ENCODE measurements at places on chromosomes 7 and 10.

DNA sequence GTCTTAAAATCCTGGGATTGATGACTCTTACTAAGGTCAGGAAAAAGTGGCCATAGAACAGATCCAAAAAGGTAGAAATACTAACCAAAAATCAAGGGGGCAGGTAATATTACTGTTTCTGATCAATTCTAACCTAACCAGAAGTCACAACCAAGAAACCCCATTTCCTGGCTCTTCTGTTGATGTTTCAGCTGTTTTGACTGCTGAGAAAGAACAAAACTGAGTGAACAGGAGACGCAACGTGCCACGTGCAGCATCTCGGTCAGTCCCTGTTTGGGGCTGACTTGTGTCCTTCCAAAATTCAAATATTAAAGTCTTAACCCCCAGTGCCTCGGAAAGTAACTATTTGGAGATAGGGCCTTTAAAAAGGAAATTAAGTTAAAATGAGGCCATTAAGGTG is 56.8 kb downstream of the JAZF1 start:
- DNase-seq, result no peak

GRCh38 chr10:66651308-66652082 is 274.3 kb upstream of the LRRTM3 start:
- no peak for DNase-seq

GRCh38 chr7:129225206-129225930 is 538 bp downstream of the AHCYL2 start:
- DNase-seq, result no peak

GRCh38 chr7:69599955-69600709 is 1.9 kb downstream of the AUTS2 start:
- no peak for DNase-seq

DNA sequence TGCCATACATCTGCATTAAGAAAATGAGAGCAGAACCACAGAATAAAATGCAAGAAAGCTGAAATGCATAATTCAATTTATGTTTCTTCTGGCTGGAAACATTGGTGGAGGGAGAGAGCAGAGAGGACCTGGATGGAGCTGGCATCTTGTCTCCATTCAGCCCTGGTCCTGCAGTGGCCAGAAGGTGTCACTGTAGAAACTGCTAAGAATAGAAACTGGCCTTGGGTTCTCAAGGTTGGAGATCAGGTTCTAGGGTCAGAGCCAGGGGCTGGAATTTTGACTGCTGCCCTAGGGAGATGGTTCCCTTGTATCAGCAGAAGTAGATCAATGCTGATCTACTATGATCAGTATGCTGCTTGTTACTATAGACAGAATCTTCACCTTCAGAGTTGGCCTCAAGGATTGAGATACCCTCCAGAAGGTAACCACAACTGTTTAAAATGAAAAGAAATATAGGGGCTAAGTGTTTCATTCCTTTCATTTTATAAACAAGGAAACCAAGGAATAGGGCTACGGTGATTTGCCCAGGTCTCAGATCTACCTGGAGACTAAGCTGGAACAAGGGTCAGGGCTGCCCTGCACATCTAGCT is 13.1 kb downstream of the TAS2R41 start:
- no peak for DNase-seq
